ENCODE measurements at places on chromosomes 4 and X. TPM values are rescaled to one million over a fixed set of nuclear protein-coding genes. Genes with fewer than 3 reads are reported as not detected.

DNA sequence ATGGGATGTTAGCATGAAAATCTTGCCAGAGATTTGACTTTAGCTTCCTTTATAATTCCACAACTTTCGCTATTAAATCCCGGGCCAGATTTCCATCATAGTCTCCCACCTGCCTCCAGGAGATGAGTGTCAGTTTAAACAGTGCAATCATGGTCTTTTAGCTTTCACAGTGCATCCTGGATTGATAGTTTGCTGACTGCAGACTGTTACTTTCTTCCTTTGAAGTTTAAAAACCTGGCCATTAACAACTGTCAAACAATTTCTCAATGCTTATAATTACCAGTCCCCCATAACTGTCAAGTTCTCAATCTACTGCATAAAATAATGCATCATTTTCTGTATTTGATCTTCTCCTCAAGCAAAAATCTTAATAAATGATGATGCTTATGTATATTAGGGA lies 108.4 kb upstream of the FSTL5 start:
- no peak for DNase-seq

DNA sequence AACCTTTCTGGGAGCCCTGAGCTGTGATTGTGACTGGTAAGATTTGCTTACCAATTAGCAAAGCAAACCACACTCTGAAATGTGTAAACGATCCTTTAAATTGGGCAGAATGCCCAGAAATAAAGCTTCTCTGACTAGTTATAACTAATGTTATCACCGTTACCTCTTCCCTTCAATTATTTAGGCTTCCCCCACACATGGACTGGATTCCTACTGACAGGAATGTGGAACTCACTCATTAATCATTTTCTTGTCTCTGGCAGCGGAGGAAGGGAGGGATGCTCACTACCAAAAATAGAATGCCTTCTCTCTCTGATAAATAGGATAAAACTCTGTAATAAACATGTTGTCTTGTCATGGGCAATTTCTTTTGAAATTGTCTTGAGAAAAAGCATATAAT lies 25.3 kb upstream of the NWD2 start:
- no peak for DNase-seq

- DNase-seq: no peak
These were observed 52.1 kb downstream of the RAB40A start for GRCh38 chrX:103467156-103467555.

- peak; percentile 88 for DNase-seq
These were observed at the start of gene DNASE1L1 for GRCh38 chrX:154409222-154409871. DNASE1L1 (minus strand) TSS chrX:154409254; CDS start chrX:154405568, 3,686 bp downstream.

- DNase-seq: peak; percentile 93
These were observed 21.1 kb downstream of the RASSF6 start for GRCh38 chr4:73599182-73599581.

Gene THAP9
- total RNA-seq: 1.9 TPM

Measured in RPMI7951 (cell line).